Thymus (tissue), 14 donors: ENCODE measurements at places on chromosomes 5 and 9. TPM values are rescaled to one million over a fixed set of nuclear protein-coding genes. Genes with fewer than 3 reads are reported as not detected.

DNA sequence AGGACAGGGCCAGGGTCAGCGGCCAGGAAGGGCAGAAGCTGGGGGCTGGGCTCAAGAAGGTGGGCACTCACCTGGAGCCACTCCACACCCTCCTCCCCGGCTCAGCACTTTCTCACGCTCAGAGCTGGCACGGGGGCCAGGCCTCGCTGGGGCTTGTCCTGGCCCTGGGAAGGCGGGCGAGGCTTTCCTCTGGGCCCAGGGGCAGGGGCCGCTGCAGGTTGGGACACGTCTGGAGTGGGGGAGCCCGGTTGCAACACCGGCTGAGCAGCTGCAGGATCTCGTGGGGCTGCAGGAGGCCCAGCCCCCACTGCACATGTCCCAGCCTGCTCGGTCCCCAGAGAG is 38.9 kb upstream of the EGFL7 start:
- DNase-seq, result peak; percentile 28

APBA1 gene
- 0.80 TPM for polyA plus RNA-seq

- peak; percentile 77 for DNase-seq
Observed at GRCh38 chr9:35604578-35605350, at the start of gene TESK1. TESK1 (plus strand) TSS chr9:35605262; CDS start chr9:35605620, 358 bp downstream.

DNA sequence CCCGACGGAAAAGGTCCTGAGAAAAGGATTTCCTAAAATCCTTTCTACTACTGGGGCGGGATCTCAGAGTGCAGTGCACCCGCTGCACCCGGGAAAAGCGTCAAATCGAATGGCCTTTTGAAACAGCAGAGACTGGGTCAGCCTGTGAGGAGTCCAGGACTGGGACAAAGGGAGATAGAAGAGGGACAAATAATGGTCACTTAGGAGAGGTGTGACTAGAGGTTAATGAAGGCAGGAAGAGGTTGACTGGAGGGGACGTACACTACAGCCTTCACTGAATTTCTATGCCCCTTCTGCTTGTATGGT is 1.5 kb downstream of the PLPPR1 start:
- DNase-seq, result no peak
